ENCODE measurements at places on chromosomes 7 and 10.

- DNase-seq = peak; percentile 96
Measured at GRCh38 chr7:56033671-56034432, 17.4 kb downstream of the PSPH start.

- no peak for DNase-seq
Measured at GRCh38 chr7:73812996-73813395, 17.8 kb upstream of the CLDN4 start.

DNA sequence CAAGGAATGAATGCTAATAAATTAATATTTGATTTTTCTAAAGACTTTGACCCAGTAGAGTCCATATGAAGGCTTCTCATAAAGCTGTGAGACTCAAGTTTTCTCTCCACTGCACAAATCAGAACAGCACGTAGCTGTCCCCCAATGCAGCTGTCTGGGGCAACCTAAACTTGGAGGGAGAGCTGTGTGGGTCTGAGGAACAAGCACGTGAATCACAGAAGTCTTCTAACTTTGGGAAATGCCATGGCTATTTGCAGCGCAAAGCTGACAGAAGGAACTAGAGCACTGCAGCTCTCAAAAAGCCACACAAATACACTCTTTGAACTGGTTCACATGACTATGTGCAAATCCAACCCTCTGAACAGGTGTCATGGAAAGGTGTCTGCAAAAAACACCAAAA lies 47.9 kb downstream of the COL1A2 start:
- no peak for DNase-seq

DNA sequence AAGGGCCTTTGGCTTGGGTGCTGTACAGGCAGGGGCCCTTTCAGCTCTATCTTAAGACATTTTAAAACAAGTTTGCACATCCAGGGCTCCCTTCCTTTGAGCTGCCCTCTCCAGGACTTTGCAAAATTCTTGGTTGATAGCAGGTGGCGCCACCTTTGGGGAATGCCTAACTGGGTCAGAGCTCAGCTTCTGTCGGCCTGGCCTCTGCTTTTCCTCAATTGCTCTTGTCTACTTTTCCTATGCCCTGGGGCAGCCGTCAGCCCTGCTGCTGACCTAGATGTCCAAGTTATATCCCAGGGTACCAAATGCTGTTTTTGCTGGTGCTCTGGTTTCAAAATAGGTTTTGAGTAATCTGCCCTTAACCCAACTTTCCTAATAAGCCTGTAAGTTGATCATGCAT lies 65.8 kb downstream of the APBB1IP start:
- peak; percentile 77 for DNase-seq

GRCh38 chr10:78184851-78185692 lies 151.4 kb downstream of the RPS24 start:
- DNase-seq = no peak

DNA sequence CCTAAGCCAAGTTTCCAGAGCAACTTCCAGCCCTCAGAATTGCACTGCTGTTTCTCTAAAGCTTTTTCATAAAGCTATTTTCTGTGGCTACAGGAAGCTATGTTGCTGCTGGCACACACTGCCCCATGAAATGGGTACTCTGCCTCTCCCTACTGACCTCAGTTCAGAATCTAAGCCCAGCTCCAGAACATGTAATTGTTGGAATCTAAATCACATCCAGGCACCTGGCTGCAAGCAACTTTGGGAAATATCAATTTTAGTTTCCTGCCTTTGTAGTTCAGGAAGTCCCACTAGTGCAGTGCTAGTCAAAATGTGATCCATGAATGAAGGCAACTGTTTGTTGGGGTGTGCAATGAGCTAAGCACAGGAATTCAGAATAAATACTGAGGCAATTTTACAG lies 226.2 kb downstream of the THSD7A start:
- no peak for DNase-seq

DNA sequence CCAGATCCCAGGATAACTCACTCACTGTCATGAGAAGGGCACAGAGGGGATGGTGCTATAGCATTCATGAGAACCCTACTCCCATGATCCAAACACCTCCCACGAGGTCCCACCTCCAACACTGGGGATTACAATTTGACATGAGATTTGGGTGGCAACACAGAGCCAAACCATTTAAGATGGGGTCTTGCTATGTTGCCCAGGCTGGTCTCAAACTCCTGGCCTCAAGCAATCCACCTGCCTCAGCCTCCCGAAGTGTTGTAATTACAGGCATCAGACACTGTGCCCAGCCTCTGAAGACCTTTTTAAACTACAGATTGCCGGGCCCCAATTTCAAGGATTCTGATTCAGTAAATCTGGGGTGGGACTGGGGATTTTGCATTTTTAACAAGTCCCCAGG lies 98.5 kb downstream of the BAMBI start:
- DNase-seq = no peak

GRCh38 chr10:112898540-112899390 lies 51.3 kb upstream of the TCF7L2 start:
- DNase-seq = peak; percentile 99

DNA sequence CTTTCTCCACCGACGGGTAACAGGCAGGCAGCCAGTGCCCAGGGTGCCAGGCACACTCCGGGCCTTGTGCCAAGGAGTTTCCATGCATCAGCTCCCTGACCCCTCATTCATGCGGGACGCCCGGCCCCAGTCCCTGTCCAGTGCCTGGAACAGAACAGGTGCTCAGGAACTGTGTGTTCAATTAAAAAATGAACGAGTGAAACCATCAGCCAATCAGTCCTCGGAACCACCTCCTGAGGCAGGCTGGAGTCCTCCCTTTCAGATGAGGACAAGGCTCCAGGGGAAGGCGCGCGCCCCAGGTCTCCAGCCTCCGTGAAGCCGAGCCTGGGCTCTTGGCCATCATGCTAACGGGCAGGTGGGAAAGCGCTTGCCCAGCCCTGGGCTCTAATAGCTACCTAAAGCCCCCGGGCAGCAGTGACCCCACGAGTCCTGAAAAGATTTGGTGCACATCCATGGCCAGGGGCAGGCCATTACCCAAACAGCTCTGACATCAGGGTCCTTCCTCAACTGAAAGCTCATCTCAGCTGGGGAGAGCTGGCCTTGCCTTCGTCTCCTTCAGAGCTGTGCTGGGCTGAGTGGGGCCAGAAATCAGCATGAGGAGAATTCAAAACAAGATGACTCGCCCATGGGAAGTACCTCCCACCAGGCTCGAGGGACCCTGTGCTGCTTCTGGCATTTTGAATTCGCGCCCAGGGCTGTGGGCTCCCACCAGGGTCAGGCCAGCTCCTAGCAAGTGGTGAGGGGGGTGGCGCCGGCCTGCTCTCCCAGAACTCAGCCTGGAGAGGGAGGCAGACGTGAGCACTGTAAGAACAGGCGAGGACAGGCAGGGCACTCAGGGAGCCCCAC lies 200.5 kb downstream of the MAD1L1 start:
- DNase-seq = peak; percentile 76

DNA sequence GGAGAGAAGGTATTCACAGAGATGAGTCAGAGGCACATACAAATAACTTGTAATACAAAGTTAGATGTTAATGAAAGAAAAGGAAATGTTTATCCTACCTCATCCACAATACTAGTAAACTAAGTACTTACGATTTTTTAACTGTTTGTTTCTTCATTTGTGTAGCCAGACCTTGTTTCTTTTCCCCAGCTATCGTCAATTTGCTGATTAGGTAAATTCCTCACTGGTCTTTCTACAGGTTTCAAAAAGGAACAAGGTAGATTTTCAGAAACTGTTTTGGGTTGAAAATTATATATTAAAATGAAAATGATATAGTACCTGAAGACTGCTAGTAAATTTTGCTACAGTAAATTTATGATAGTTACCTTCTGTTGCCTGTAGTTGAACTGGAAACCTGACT lies 56.6 kb downstream of the PON1 start:
- DNase-seq = no peak

GRCh38 chr10:123530166-123530870 lies 135.8 kb upstream of the GPR26 start:
- DNase-seq = peak; percentile 71

DNA sequence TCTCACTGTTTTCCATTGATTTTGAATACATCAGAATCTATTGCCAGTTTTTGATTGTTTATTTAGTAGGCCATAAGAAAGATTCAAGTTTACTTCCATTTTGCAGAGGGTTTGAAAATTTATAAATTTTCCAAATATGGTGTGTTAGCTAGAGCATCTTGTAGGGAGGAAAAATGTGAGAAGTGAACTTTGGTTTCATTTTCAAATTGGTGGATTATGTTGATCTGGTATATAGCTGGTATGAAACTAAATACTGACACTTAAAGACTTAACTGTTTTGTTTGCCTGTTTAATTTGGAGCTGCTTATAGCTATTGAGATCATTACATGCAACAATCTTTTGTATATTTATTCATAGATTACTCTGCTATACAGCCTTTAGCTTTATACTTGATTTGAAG lies 108.1 kb downstream of the ADAM22 start:
- DNase-seq = no peak

DNA sequence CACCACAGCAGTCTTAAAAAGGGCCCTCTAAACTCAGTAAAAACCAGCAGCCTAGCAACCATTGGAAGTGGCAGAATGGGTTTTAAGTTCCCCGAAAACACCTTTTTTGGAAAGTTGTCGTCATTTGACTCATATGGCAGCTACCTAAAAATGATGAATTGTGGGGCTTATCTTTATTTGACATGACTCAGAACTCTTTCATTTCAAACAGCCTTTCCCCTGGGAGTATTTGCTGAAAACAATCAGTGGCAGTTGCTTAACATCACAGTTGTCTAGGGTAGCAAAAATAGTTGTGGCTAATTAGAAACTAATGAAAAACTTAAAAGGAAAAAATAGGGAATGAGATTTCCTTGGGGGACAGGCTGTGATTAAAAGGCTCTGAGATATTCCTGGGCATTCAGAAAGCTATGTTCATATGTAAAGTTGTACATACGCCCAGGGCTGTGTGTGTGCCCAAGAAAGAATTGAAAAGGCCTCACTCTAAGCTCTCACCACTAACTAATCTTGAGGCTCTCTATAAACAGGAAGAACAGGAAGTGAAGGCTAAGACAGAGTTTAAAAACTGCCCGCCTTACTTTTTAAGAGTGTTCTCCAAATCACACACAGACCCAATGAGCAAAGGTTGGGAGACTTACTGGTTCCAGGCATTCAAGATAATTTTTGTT lies 81.7 kb upstream of the HECTD2 start:
- DNase-seq = no peak

DNA sequence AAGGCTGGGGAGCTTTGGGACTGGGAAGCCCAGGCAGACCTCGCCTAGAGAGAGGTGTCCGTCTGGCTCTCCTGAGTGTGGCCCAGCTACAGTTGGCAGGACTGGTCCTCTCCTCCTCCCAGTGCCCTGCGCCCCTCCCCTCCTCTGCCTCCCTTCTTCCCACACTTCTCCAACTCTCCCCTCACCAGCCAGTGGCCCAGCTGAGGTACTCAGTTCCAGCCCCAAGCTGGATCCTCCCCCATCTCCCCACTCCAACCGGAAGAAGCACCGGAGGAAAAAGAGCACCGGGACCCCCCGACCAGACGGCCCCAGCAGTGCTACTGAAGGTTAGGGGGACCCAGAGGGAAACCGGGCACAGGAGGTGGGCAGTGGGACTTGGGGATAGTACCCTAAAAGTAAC lies 27.7 kb downstream of the GBX1 start:
- DNase-seq = no peak

DNA sequence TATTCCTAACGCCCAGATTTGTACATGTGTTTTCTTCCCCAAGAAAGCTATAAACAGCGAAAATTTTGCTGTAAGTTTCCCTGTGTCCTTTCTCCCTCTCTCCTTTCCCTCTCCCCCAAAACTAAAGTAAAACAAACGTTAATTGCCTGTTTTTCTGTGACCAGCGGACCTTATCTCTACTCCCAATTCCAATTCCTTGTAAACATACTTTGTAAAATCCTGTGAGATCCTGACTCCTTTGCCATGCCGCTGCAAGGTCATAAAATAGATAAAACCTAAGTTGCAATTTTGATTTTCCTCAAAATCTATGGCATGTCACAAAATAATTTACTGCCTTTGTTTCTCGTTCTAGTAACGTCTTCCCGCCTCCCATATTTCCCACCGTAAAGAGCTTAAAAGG lies 217.6 kb downstream of the USP6NL start:
- DNase-seq = no peak

GRCh38 chr7:48304641-48305040 lies 133.4 kb downstream of the ABCA13 start:
- DNase-seq = no peak

GRCh38 chr10:6037422-6037821 lies 24.7 kb downstream of the IL2RA start:
- DNase-seq = peak; percentile 23

DNA sequence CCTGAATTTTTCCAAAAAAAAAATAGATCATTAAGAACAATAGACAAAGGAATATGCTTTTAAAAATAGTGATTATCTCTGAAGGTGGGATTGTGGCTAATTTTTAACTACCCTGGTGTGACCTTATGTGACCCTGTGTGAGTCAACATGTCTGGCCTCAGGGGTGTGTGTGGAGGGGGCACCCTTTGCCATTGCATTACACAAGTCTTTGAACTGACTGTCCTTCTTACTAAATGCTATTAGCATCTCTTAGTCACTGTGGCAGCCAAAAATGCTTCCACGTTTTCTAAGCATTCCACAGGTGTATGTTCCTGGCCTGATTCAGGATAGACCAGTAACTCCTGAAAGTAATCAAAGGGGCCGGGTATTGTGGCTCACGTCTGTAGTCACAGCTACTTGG lies 175.4 kb downstream of the MGMT start:
- no peak for DNase-seq

DNA sequence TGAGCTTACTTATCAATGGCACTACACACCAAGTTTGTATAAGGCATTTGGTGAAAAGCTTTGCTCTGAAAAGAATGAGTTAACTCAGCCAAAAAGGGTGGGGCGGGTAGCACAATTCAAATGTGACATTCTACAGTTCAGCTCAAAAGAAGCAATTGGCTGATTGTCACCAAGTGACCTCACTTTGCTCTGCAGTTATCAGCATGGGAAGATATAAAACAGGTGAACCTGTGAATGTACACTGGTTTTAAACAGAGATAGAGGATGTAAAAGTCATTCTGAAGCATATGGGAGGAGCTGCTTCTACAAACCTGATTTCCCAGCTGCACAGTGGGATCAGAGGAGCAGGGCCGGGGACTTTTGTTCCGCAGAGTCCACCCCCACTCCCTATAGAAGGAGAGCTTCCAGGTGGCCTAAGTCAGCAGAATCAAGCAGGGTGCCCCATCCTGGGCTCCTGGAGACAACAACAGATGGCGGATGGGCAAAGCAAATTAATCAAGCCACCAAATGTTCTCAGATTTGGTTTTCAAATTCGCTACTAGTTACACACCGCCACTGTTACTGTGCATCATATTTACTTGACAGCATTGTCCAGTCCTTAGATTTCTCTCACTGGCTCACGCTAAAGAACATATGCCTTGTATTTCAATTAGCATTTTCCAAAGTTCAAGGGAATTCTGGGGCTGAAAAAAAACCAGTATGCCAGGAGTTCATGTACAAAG lies 27.5 kb upstream of the NPVF start:
- no peak for DNase-seq

- DNase-seq = no peak
Measured at GRCh38 chr7:49424109-49424508, 349.3 kb upstream of the VWC2 start.

GRCh38 chr7:149459540-149460452 lies 1.1 kb downstream of the ZNF777 start:
- DNase-seq = peak; percentile 71

- no peak for DNase-seq
Measured at GRCh38 chr7:88586219-88586618, 173.3 kb upstream of the ZNF804B start.

All from endodermal cell (in vitro differentiated cells).